ENCODE measurements at places on chromosomes 5 and 9.

GRCh38 chr5:2095011-2095410 lies 212.3 kb upstream of the IRX4 start:
- no peak for DNase-seq

GRCh38 chr5:123485275-123485674 lies 26.7 kb upstream of the CSNK1G3 start:
- DNase-seq = no peak

- no peak for DNase-seq
Observed at GRCh38 chr5:93746406-93747056, 5.1 kb upstream of the POU5F2 start.

DNA sequence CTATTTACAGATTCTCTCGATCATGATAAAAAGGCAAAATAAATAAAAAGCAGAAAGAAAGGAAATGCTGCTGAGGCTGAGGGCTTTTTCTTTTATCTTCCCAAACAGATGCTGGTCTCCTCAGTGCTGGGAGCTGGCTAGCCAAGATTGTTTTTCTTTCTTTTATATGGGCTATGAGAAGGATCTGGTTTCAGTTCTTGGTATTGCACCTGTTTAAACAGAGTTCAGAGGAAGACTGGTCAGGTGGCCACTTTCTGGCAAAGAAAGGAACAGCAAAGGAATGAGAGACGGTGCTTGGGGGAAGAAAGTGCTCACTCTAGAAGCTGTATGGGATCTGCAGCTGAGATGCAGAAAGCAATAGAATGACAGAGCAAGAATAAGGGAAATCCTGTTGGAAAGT lies 88.9 kb downstream of the SLF1 start:
- DNase-seq = peak; percentile 77

DNA sequence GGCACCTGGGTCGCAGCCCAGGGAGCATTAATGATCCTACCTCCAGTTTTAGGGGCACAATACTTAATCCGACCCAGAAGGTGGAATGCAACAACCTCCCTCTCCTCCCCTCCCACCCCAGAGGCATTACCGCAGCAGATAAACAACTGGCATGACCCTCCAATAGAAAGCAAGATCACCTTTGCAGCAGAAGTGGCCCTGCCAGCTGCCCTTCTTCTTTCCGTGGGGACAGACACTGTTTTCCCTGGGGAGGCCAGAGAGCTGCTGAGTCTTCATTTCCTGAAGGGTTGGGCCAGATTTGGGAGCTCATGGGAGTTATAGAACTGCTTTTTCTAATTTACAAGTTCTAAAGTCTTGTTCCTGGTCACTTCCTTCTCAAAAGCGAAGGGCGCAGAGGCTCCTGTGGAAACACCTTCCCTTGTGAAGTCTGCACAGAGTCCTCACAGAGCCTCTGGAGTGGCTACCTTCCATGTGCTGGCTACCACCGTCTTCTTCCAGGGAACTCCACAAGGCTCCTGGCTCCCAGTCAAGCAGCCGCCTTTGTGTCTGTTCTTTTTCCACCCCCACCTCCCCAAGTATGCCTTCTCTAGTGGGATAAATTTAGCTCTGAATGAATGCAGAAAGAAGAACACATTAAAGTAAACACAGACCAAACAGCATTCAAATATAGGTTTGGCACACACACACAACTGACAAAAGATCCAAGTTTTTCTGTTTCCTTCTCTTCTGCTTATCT lies 8.0 kb upstream of the PALM2AKAP2 start:
- DNase-seq = no peak

DNA sequence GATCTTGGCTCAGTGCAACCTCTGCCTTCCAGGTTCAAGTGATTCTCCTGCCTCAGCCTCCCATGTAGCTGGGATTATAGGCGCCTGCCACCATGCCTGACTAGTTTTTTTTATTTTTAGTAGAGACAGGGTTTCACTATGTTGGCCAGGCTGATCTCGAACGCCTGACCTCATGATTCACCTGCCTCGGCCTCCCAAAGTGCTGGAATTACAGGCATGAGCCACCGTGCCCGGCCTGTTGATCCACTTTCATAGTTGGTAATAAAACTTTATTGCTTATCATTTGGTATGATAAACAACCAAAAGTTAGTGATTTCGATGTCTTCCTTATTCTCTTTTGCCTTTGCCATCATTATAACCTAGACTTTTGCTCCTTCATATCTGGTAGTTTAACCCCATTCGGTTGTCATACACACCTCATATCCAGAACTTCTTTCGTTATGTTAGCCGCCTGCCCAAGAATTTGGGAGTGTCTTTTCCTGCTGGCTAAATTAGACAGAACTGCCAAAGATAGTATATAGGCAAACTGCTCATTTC lies 45.0 kb downstream of the UBE2R2 start:
- no peak for DNase-seq

DNA sequence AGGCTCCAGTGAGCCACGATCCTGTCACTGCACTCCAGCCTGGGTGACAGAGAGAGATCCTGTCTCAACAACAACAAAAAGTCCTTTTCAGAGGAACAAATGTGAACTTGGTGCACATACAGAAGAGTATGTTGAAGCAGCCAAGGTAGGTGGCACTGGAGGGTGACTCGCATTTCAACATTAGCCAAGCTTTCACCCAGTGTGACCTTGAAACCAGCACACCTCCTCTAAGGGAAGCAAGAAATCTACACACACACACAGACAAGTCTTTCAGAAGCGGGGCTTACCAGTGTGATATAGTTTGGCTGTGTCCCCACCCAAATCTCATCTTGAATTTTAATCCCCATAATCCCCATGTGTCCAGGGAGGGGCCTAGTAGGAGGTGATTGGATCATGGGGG lies 225.2 kb downstream of the SEMA5A start:
- no peak for DNase-seq

DNA sequence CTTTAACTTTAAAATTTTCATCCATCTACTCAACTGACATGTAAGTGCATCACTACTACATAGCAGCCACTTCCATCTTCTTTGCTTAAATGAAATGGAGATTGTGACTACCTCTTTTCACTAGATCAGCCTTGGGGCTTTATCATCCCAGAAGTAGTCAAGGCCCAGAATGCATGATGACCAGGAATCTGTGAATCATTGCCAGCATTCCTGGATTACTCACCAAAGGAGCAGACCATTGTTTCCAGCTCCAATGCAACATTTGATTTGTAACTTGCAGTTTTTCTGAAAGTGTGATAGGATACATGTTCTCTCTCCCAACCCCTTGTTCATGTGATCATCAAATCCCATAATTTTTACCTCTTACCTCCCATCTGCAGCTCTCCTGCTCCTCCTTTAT lies 65.1 kb downstream of the PLPPR1 start:
- DNase-seq = no peak

- peak; percentile 55 for DNase-seq
Observed at GRCh38 chr5:68252673-68253623, 37.4 kb downstream of the PIK3R1 start.

GRCh38 chr9:85237478-85237877 lies 504.3 kb downstream of the AGTPBP1 start:
- no peak for DNase-seq

GRCh38 chr9:20884985-20885593 lies 146.4 kb downstream of the HACD4 start:
- DNase-seq = peak; percentile 37

GRCh38 chr5:177472460-177473442 lies 683 bp downstream of the DBN1 start:
- no peak for DNase-seq

DNA sequence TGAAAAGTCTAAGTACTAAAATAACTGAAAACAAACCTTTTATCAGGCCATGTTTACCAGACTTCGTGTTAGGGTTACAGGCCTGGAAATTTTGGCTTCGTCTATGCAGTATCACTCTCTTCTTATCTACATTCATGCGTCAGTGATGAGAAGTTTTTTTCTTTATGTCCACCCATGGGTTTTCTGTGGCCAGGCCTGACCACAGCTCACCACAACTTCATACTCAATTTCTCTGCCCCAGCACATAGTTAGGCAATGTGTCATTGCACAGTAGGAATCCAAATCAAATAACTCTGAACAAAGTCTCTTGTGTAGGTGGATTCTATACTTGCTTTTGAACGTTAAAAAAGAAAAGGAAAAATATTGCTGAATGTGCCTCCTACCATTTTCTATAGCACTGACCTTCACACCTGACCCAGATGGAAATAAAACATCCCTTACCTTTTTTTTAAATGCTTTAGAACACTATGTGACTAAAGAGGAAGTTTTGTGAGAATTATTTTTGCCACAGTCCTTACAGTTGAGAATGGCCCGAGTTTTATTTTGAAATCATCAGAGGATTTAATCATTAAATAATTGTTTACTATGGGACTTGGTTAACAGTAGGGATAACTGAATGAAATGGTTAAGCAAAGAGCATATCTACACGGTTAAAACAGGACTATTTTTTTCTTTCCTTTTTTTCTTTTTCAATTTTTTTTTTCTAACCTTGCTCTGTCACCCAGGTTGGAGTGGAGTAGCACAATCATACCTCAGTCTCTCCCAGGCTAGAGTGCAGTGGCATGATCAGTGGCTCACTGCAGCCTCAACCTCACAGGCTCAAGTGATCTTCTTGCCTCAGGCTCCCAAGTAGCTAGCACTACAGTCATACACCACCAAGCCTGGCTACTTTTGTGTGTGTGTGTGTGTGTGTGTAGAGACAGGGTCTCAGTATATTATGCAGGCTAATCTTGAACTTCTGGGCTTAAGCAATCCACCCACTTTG lies 1247.0 kb upstream of the ACO1 start:
- no peak for DNase-seq

GRCh38 chr5:173707392-173707791 lies 90.9 kb upstream of the BOD1 start:
- no peak for DNase-seq

DNA sequence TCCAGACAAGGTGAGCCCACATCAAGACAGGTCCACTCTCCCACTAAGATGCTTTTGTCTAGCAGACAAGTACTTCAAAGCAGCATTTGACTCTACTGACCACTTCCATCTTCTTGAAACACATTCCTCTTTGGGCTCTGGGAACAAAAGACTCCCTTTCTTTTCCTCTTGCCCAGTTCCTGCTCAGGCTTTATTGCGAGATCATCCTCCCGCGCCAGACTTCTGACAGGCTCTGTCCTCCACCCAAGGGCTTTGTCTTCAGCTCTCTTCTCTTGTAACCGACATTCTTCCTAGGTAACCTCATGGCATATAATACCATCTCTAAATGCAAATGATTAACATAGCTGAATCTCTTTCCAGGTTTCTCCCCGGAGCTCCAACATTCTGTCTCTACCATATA lies 85.8 kb downstream of the NUDT12 start:
- DNase-seq = no peak

GRCh38 chr5:176381979-176382378 lies 6.4 kb downstream of the NOP16 start:
- DNase-seq = no peak

GRCh38 chr5:146378986-146379385 lies 40.3 kb downstream of the POU4F3 start:
- no peak for DNase-seq

GRCh38 chr9:133774799-133775198 lies 36.6 kb upstream of the SARDH start:
- DNase-seq = no peak

DNA sequence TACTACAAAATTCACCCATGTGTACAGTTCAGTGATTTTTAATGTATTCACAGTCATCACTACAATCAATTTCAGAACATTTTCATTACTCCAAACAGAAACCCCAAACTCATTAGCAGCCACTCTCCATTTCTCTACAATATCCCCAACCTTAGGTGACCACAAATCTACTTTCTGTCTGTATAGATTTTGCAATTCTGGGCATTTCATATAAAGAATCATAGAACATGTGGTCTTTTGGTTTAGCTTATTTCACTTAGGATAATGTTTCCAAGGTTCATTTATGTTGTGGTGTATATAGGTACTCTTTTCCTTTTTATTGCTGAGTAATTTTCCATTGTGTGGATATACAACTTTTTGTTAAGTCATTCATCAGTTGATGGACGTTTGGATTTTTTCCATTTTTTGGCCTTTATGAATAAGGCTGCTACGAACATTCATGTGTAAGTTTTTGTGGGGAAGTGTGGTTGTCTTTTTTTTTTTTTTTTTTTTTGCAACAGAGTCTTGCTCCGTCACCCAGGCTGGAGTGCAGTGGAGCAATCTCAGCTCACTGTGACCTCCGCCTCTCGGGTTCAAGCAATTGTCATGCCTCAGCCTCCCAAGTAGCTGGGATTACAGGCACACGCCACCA lies 54.5 kb downstream of the DOCK8 start:
- DNase-seq = no peak

DNA sequence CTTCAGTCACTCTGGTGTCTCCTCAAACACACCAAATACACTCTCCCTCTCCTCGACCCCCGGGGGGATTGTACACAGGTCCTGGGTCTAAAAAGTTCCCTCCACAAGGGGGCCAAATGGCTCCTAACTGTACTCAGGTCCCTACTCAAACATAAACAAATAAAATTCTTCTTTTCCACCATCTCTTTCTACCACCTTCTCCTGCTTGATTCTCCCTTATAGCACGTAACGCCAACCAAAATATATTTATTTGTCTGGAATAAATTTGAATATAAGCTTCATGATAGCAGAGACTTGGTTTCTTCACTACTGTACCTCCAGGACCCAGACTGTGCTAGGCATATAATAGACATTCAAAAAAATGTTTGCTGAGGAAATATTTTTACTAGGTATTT lies 21.4 kb downstream of the ZNF608 start:
- no peak for DNase-seq

GRCh38 chr5:6568383-6568782 lies 64.5 kb downstream of the NSUN2 start:
- DNase-seq = no peak

- no peak for DNase-seq
Observed at GRCh38 chr5:126674145-126674544, 73.4 kb downstream of the PHAX start.

DNA sequence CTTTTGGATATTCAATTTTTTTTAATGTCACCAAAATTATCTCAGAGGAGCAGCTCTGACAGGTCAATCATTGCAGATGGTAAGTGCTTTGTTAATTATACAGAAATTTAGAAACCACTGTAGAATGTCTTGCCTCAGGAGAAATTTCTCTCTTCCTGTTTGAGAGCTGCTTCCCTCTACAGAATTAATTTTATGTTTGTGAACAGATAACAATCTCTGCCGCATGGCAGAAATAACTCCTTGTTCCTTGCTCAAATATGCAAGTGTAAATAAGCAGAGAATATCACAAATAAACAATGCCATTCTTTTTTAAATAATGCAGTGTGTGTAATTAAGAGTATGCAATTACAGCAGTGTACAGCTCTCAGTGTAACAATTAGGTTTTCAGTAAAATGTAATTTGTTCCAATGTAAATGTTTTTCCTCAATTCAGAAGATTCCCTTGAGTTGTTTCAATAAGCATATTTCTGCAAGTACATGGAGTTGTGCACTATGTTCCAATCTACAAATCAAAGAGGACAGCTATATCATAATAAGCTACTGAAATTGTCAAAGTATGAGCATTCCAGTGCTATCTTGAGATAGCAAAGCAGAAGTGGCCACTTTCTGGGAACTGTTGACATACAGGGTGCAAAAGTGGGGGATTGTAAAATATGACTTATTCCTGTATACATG lies 1012.8 kb downstream of the MAT2B start:
- no peak for DNase-seq

Data from MM.1S (cell line).